ENCODE measurements at places on chromosomes 16 and 17.
A peak's percentile ranks its signal among the peaks of the same experiment; 100 is the strongest.

DNA sequence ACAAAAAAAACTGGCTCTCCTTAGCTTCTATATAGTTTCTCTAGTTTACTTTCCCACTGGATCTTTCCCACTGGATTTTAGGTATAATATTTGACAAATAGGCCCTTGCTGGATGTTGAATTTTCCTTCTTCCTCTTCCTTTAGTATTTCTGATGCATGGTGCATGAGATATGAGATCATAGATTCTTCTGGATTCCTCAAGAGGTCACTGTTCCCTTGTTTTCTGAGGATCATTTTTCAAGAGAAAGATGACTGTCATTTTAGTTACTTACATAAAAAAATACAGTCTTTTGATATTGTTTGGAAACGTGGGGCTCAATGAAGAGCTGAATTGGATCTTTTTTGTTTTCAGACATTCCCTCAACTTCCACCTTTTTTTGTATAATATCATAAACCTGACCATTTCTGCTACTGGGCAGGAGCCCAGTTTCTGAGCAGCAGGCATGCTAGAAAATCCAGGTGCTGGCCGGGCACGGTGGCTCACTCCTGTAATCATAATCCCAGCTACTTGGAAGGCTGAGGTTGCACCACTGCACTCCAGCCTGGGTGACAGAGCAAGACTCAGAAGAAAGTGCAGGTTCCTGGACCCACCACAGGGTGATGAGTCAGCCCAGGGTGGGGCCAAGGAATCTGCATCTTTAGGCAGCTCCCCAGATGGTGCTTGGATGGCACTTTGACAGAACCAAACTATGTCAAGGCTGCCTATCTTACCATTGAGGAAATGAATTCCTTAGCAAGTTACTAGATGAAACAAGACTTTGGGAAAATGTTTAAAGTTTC lies 70.3 kb downstream of the SDR42E1 start:
- no peak for DNase-seq

DNA sequence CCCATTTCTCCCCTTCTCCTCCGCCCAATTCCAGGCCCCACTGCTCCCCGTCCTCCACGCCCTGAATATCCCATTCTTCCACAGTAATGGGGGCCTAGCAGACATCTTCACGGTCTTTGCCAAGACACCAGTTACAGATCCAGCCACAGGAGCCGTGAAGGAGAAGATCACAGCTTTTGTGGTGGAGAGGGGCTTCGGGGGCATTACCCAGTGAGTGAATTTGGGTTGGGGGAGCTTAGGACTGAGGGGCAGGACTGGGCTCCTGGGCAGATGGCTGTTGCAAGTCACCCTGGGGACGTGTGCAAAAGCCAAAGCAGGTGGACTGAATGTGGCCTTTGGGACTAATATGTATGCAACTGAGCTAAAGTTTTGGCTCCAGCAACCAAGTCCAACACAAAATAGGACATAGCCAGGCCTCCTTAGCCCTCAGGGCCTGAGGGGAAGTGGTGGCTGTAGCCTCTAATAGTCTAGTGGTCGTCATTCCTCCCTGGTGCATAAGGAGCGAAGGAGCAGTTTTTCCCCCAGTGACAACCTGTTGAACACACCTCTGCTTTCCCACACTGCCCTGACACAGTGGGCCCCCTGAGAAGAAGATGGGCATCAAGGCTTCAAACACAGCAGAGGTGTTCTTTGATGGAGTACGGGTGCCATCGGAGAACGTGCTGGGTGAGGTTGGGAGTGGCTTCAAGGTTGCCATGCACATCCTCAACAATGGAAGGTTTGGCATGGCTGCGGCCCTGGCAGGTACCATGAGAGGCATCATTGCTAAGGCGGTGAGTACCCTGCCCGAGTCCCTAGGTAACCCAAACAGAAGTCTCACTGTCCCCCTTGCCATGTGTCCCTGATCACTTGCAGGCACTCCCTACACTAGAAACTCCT lies 2.6 kb downstream of the ACADVL start:
- DNase-seq = no peak

DNA sequence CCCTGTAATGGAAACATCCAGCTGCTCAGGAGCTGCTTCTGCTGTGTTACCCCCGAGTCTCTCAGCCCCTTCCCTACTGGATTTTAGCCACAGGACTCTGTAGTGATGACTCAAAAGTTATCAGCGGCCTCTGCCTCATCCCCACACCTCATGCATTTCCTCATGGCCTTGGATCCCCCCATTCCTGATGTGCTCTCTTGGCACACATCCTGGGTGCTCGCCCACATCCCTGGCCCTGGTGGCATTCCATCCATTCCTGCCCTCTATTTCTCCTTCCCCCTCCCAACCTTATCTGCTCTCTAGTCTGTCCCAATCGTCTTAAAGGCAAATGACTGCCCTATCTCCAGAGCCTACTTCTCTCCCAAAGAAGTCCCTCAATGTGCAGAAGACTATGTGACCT lies 24.6 kb downstream of the MARF1 start:
- no peak for DNase-seq

GRCh38 chr16:5678371-5678770 lies 580.8 kb upstream of the EEF2KMT start:
- no peak for DNase-seq

DNA sequence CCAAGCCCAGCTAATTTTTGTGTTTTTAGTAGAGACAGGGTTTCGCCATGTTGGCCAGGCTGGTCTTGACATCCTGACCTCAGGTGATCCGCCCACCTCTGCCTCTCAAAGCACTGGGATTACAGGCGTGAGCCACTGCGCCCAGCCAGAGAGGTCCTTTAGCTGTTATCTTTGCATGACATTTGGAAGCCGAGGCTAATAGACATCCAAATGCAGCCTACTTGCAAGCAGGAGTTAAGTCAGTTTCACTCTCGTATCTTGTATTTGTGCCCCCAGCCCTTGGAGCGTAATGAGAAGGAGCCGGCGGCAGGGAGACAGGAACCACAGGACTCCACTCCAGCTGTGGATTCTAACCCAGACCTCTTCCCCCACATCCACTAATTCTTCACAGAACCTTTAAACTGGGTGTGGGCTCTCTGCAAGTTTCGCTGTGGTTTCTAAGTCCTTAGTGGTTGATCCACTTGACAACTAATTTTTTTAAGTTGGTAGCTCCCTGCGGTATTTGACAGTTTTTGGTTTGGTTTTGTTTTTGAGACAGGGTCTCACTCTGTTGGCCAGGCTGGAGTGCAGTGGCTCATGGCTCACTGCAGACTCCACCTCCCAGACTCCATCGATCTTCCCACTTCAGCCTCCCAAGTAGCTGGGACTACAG lies 3.1 kb upstream of the CYTH1 start:
- peak; percentile 51 for DNase-seq

- DNase-seq = no peak
These were observed 43.1 kb upstream of the GSG1L start for GRCh38 chr16:28106467-28107215.

- DNase-seq = no peak
These were observed 192.5 kb downstream of the ZNF423 start for GRCh38 chr16:49663081-49664065.

DNA sequence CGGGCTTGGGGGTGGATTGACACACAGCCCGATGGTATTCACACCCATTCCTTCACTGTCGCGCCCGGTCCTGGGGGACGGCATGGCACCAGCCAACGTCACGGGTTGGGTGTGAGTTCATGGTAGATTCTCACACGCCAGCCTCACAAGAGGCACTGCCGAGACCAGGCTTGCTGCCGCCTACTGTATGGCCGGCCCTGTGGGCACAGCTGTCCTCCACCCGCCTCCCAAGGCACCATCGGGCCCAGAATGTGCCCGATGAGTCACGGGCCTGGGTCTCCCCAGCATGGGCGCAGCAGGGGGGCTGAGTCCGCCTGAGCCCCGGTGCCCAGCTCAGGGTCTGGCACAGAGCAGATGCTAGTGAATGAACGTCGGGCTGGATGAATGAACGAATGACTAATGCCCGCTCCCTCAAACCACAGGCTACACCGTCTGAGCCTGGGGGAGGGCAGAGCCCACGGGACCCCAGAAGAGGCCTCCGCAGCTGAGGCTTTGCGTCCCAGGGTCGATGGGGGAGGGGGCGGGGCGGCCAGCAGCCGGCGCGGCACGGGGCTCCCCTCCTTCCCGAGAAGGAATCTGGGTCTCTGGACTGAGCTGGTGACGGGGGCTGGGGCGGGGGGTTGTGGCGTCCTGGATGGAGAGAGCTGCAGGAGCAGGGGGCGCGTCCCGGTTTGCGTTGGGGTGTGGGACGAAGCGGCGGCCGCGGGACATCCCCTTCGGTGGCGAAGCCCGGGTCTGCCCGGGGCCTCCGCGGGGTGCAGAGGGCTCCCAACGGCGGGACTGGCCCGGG lies 829 bp downstream of the PITPNM3 start:
- no peak for DNase-seq

GRCh38 chr16:17529982-17530760 lies 59.4 kb upstream of the XYLT1 start:
- peak; percentile 65 for DNase-seq

GRCh38 chr17:32660496-32660985 lies 173.7 kb downstream of the CDK5R1 start:
- no peak for DNase-seq

- no peak for DNase-seq
These were observed 18.7 kb downstream of the DHRS7C start for GRCh38 chr17:9772658-9773057.

GRCh38 chr16:78667675-78668074 lies 568.2 kb downstream of the WWOX start:
- DNase-seq = no peak

GRCh38 chr16:80804526-80805383 lies at the start of gene CDYL2:
CDYL2 (minus strand) TSS chr16:80804598; CDS start chr16:80804173, 425 bp downstream.
- peak; percentile 40 for DNase-seq

GRCh38 chr17:10178506-10178991 lies 19.9 kb downstream of the GAS7 start:
- DNase-seq = no peak

GRCh38 chr17:31550389-31551056 lies 159.0 kb downstream of the RAB11FIP4 start:
- no peak for DNase-seq

DNA sequence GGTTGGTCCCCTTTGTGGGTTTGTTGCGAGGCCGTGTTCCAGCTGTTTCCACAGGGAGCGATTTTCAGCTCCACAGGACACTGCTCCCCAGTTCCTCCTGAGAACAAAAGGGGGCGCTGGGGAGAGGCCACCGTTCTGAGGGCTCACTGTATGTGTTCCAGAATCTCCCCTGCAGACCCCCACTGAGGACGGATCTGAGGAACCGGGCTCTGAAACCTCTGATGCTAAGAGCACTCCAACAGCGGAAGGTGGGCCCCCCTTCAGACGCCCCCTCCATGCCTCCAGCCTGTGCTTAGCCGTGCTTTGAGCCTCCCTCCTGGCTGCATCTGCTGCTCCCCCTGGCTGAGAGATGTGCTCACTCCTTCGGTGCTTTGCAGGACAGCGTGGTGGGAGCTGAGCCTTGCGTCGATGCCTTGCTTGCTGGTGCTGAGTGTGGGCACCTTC lies 27.3 kb upstream of the STH start:
- DNase-seq = no peak

DNA sequence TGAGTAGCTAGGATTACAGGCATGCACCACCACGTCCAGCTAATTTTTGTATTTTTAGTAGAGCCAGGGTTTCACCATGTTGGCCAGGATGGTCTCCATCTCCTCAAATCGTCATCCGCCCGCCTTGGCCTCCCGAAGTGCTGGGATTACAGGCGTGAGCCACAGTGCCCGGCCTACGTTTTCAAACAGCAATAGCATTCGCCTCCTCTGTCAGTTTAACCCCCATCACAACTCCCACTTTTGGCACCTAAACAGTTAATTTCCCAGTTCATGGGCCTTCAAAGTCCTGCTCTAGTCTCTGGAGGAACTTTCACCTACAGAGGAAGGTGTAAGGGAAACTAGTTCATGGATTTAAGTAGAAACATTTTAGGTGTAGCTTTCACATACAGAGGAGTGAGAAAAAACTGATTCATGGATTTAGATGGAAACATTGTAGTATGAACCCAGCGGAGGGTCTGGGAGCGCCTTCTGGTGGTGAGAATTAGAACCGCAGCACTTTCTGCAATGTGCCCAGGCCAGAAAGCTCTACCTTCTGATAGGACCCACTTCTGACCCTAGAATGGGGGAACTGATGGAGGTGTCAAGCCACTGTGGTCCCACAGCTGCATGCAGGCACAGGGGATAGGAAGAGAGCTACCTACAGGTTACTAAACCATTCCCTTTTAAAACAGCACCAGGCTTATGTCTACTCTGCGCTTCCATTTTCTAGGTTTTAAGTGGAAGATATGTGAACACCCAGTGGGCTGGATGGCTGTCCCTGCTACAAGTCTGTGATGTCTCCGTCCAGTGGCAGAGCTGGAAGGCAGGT lies 12.0 kb upstream of the MEOX1 start:
- DNase-seq = peak; percentile 57

DNA sequence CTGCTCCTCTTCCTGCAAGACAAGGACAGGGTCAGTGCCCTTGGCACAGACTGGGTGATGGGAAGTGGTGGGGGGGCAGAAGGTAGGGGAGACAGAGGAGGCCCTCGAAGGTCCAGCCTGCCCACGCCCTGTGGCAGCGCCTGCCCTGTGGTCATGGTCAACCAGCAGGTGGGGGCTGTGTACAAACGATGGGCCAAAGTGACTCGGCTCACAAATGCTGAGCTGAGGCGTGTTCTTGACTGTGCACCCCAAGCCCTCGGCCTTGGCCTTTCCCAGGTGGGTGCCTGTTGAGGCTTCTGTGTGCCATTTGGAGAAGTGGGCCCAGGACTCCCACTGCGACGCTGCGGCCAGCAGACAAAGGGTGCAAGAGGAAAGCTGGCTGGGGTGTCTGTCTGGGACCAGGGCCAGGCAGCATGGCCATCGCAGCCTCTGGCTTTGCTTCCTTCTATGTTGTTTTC lies 22.6 kb downstream of the MXRA7 start:
- no peak for DNase-seq

- no peak for DNase-seq
These were observed 244.9 kb downstream of the STX8 start for GRCh38 chr17:9330611-9331271.

- DNase-seq = no peak
These were observed 1.6 kb upstream of the DHRS11 start for GRCh38 chr17:36590082-36590481.

DNA sequence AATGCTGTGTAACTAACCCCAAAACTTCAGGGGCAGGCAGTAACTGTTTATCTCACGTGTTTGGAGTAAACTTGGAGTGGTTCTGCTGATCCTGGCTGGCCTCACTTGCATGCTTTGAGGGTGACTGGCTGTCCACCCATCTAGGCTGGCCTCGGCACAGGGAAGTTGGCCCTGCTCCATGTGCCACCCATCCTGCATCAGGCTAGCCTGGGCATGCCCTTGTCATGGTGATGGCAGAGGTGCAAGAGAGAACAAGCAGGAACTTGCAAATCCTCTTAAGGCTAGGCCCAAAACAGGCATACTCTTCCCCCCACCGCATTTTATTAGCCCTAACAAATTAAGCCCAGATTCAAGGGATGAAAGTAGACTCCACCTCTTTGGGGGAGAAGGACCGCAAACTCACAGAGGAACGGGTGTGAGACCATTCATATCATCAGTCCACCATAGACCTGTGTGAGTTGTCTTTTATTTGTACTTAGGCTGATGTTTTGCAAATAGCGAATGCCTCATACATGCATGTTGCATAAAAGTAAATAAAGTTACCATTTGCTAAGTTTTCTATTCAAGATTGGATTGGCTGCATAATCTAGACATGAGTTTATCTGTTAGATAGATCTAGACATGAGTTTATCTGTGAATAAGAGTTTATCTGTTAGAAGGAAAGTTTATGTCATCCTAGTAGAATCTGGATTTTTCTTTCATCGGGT lies 221.0 kb downstream of the CCDC182 start:
- DNase-seq = no peak

GRCh38 chr16:56409195-56409594 lies 16.1 kb downstream of the AMFR start:
- no peak for DNase-seq

Data from CD4-positive, alpha-beta memory T cell (primary cell).